ENCODE measurements at places on chromosomes 3 and 15.

GRCh38 chr3:25423780-25424588 lies 4.1 kb upstream of the RARB start:
- no peak for DNase-seq

DNA sequence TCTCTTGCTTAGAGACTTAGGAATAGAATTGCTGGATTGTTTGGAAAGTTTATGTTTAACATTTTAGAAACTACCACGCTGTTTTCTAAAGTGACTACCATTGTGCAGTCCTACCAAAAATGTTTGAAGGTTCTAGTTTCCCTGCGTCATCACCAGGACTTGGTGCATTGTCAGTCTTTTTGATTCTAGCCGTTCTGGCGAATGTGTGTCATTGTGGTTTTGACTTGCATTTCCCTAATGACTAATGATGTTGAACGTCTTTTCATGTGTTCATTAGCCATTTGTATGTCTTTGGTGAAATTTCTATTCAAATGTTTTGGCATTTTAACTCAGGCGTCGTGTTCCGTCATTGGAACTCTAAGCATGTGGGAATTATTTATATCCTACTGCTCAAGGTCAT lies 58.0 kb downstream of the CHD2 start:
- no peak for DNase-seq

DNA sequence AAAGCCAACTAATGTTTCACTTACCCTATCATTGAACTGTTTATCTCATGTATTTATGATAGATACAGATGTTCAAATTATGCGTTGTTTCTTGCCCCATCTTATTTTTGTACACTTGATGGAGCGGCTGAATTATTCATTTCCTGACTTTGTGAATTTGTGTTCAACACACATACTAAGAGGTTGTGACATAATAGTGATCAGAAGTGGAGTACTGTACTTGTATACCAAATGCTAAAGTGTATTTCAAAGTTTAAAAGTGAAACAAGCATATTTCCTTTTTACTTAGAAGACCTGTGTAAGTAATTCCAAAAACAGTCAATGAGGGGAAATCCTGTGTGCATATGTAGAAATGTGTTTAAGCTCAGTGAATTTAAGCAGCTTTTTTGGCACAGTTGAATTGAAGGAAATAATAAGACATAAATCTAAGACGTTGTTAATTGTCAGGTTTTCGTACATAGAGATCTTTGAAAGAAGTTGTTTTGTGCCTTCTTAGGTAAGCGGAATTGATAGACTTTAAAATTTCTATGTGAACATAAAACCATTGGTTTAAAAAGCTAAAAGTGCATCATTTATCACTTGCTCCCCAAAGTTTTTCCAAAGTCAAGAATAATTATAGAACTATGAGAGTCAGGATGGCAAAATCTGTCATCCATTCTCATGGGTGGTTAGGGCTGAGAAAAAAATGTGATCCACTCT lies 1.9 kb downstream of the NFKBIZ start:
- no peak for DNase-seq

- DNase-seq = no peak
Measured at GRCh38 chr15:64133623-64134344, 17.7 kb upstream of the SNX22 start.

- no peak for DNase-seq
Measured at GRCh38 chr15:100681335-100681746, 79.0 kb downstream of the ASB7 start.

DNA sequence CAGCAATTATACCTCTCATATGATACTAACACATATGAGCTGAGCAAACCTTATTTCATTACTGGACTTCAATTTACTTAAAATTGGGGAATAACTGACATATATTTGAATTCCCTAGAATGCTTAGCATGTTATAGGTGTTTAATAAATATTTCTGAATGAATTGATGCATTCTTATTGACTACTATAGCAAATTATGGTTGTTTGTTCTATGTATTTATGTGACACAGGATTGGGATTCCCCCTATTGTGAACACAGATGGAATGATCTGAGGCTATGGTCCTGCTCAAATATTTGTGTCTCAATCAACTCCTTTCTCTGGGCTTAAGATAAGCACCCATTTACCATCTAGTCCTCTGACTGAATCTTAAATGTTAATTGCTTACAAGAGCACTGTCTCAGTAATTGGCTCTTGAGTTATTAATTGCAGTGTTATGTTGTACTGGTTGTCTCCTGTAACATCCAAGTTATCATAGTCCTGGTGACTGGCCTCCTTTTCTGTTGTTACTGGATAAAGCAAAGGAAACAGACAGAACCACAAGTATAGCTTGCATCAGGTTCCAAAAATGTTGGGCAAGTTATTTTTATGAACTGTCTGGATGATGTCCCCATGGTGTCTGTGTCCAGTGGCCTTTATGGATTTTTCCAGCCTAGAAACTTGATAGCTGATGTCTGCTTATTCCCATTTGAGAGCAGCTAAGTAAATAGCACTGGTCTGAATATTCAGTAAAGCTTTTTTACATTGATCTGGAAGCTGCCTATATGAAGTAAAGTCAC lies 2.3 kb upstream of the UACA start:
- no peak for DNase-seq

DNA sequence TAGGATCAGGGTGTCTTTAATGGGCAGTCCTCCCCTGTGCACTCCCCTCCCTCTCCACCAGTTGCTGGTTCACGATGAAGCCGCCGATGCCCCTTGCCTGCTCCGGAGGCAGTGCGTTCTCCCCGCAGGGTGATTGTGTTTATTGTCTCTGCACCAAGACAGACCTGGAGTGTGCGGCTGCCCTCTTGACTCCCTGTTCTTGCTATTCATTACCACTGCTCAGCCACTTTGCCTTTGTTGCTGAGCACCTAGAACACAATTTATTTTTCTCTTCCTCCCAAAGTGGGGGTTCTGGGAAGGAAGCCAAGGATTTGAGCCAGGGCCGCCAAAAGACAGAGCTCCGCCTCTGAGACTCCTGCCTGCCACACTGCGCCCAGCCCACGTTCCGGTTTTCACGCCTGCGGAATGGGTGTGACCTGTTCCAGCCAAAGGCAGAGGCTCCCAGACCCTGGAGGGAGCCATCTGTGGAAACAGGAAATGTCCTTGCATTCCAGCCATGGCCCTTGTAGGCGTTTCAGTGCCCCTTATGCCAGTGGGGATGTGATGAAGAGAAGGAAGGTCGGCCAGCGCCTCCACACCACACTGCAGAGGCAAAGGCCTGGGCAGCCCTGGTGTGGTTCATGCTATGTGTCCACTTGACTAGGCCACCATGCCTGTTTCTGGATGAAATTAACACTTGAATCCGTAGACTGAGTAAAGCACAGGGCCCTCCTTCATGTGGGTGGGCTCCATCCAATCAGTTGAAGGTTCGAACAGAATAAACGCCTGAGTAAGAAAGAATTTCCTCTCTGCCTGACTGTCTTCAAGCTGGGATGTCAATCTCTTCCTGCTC lies 85.8 kb downstream of the HMG20A start:
- DNase-seq = no peak

DNA sequence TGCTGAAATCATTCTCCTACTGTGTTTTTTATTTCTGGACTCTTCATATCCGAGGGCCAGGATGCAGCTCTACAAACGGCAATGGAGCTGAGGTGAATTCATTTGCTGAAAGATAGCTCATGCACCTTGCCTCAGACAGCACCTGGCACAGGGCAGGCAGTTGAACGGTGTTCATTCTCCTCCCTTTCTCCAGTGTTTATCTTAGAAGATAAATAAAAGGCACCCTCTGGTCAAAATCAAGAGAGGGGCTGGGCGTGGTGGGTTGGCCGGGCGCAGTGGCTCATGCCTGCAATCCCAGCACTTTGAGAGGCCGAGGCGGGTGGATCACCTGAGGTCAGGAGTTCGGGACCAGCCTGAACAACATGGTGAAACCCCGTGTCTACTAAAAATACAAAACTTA lies 79.3 kb upstream of the LMOD3 start:
- DNase-seq = no peak

DNA sequence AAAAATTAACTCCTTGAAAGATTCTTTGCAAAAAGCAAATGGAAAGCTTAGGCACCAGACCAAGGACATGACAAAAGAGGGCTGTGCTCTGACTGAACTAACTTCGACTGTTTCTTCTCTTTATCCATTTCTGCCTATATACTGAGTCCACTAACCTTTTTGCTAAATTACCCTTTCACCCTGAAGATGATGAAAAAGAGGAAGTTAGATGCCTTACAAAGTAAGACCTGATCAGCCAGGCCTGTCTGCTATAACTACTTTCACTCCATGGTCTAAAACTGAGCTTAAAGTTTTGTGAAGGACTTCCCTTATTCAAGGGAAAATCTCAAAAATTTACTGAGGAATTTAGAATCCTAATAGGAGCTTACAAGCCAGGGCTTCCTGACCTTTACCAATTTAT lies 6.2 kb upstream of the IGSF10 start:
- DNase-seq = no peak

GRCh38 chr3:129360705-129361460 lies 67.6 kb downstream of the EFCAB12 start:
- no peak for DNase-seq

DNA sequence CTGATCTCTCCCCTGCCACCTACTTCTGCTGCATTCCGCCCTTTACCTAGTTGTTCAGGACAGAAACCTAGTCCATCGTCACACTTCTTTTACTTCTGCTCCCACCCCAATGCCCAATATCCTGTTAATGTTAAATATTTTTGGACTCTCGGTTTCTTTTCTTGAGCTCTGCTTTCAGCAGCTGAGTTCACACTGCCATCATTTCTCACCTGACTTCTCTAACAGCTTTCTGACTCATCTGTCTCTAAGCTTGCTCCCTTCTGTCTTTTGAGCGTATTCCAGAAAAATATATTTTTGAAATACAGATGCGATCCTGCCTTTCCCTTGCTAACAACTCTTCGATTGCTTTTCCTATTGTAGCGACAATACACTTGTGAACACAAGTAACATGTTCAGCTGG lies 183.4 kb downstream of the KLHL25 start:
- no peak for DNase-seq

GRCh38 chr3:45986303-45986982 lies 9.2 kb downstream of the FYCO1 start:
- no peak for DNase-seq

DNA sequence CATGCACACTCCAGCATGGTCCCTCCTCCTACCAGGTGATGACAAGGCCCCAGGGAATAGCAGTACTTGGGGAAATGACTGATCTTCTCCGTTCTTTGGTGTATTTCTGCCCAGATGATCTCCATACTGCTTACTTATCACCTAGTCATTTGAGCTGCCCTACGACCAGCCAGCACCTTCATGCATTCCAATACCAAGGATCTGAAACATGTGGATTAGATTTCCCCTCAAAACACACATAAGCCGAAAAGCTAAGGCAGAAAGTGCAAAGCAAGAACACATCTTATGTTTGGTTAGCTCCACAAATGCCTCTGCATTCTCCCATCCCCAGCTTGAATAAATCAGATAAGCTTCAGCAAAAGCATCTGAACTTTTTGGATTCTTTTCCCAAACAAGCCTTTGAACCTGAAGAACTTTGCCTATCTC lies 64.8 kb upstream of the BCL6 start:
- DNase-seq = no peak

GRCh38 chr15:31001702-31002101 lies 10.3 kb upstream of the MTMR10 start:
- DNase-seq = no peak

GRCh38 chr15:85963262-85963760 lies 116.4 kb upstream of the AGBL1 start:
- DNase-seq = no peak

- no peak for DNase-seq
Measured at GRCh38 chr3:57855281-57855680, 99.2 kb downstream of the SLMAP start.

DNA sequence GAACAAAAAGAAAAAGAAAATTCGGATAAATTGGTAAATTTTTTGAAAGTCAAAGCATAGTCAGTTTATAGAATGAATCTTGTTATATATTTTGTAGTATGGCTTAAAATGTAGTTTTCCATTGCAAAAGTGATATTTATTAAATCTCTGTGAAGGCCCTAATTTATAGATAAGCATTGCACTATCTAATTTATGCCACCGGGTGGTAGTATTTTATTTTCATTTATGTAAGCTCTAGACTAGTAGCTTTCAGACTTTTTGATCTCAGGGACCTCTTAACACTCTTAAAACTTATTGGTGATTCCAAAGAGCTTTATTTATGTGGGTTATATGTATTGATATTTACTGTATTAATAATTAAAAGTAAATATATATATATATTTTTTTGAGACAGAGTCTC lies 133.9 kb upstream of the LRRFIP2 start:
- DNase-seq = peak; percentile 61

GRCh38 chr15:65408324-65409035 lies 14.3 kb downstream of the IGDCC4 start:
- no peak for DNase-seq
